ENCODE measurements at places on chromosomes 13 and 19.

DNA sequence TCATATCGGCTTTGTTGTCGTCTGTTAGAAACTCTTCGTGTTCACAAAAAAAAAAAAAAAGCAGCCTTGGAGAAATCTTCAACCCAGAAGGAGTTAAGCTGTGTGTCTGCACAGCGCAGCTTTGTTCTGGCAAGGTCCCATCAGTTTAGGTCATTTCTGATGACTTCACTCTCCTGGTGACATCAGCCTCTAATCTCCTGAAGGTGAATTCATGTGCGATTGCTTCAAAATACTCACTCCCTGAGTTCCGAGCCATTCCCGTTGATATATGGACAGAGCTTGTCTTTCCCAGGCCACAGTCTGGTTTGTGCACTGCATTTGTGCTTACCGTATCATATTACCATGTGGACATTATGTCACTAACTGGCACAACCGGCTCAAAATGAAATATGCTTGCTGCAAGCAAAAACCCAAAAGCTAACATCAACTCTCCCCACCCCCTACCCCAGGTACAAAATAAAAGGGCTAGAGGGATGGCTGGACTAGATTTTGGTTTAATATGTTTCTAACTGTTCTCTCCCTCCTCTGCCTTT lies 342.4 kb downstream of the KCNRG start:
- no peak for DNase-seq

DNA sequence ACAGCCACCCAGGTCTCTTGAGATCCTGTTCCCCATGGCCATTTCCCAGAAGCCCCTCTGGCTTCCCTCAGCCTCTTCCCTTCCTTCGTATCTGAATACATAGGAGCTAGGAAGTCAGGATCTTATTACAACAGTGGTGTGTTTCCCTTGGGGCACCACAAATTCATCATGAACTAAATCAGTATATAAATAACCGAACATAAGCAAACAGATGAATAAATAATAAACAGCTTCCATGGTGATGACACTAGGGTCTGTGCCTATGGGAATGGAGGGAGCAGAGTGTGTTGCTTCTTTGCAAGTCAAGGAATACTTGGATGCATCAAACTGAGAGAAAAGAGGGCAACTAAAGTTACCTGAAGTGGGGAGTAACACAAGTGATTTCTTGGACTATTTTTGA lies 527.6 kb downstream of the LMO7 start:
- no peak for DNase-seq

GRCh38 chr13:19179916-19180315 lies 1.7 kb downstream of the TUBA3C start:
- DNase-seq: no peak

- no peak for DNase-seq
Observed at GRCh38 chr13:20824762-20825476, 51.2 kb upstream of the EEF1AKMT1 start.

GRCh38 chr19:35742121-35742724 lies at the start of gene IGFLR1:
Gene IGFLR1, minus strand, starts transcription at chr19:35742452. Its CDS starts 1,272 bp downstream, at chr19:35741180.
- DNase-seq: no peak

- DNase-seq: no peak
Observed at GRCh38 chr13:87129602-87130300, 541.4 kb upstream of the SLITRK5 start.

DNA sequence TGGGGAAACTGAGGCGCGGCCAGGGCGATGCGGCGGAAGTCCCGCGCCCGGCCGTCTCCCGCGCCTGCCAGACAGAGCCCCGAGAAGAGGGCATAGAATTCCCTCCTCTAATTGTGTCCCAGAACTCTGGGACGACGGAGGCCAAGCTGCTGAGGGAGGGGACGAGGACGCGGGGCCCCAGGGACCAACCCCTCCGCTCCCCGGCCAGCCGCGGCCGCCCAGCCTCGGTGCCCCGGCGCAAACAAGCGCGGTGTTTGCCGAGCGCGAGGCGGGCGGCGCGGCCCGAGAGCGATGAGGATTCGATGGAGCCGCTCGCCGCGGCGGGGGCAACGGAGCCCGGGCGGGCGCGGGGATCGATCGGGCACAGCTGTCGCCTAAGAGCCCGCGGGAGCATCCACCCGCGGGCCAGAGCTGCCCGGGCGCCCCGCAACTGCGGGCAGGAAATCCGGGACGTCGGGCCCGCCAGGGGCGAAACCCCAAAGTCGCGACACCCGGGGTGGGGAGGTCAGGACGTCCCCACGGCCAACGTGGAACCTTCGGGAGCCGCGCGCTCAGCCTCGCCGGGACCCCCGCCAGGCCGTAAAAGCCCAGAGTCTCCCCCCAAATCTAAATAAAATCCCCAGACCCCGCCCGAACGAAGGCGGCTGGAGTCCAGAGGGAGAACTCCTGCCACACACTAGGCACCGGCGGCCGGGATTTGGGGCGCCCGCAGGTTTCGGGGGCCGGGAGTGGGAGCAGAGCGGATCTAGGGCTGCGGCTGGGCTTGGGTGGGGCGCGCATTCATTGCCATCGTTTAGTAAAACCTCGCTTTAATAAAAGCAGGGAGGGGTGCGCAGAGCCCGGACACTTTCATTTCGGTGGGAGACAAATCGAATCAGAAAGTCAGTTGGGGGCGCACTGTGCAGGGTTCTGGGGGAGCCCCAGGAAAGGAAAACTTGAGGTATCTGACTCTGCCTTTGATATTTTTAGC lies 3.6 kb upstream of the ONECUT3 start:
- no peak for DNase-seq

- DNase-seq: no peak
Observed at GRCh38 chr19:799076-799881, 2.0 kb downstream of the PTBP1 start.

DNA sequence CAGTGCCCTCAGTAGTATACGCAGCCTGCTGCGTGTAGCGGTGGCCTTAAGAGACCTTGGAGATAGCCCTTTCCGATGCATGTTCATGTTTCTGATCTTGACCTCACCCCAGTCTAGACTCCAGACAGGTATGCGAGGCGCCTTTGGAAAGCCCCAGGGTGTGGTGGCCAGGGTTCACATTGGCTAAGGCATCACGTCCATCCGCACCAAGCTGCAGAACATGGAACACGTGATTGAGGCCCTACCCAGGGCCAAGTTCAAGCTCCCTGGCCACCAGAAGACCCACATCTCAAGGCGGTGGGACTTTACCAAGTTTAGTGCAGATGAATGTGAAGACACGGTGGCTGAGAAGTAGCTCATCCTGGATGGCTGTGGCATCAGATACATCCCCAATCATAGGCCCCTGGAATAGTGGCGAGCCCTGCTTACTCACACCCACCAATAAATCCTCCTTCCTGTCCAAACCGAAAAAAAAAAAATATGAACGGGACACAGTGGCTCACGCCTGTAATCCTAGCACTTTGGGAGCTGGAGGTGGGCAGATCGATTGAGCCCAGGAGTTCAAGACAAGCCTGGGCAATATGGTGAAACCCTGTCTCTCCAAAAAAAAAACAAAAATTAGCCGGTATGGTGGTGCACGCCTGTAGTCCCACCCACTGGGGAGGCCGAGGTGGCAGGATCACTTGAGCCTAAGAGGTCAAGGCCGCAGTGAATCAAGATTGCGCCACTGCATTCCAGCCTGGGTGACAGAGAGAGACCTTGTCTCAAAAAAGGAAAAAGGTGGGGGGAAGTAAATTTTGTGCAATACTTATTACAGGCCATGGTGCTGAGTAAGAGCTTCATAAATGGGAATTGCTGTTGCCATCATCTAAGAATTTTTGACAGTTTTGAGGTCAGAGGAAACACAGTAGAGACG lies 12.4 kb upstream of the CBLC start:
- DNase-seq: no peak

DNA sequence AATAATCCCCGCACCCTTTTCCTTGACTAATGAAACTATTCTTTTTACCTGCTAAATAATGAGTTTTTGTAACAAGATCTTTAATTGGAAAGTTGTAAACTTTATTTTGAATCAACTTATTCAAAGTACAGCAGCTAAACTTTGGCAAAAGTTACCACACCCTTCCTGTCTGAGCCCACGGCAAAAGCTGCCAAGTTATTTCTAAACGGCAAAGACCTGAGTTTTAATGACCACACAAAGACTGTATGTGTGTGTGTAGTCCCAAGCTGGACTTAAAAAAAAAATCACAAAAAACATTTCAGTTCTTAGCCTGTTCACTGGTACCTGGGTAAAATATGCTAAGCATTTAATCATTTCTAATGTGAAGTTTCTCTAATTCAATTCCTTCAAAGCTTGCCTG lies 60.7 kb downstream of the ZAR1L start:
- no peak for DNase-seq

DNA sequence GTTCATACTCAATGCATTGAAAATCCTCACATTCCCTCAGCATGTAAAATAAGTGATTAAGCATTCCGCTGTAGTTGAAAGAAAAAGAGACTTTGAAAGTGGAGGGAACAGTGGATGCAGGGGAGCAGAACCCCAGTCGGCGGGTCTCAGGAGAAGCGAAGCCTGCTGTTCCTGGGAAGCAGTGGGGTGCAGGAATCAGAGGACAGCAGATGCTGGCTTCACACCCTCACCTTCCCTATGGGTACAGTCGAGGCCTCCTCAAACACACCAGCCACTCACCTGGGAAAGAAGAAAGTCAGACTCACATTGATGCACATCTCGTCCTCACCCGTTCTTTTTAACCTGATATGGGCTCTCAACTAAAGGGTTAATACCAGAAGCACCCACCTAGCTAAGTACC lies 38.2 kb downstream of the COL4A2 start:
- no peak for DNase-seq

- DNase-seq: no peak
Observed at GRCh38 chr19:1206864-1207450, 1.4 kb downstream of the STK11 start.

DNA sequence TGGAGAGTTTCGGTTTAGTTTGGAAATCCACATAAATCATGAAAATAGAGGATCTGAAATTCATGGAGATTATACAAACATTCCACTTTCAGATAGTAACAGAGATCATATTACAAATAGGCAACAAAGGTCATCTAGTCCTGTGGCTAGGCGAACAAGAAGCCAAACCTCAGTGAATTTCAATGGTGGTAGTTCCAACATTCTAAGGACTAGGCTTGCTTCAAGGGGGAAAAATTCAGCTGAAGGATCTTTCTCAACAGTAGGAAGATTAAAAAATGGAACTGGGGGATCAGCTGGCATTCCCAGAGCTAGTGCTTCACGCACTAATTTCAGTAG lies 47.0 kb downstream of the FOXO1 start:
- DNase-seq: no peak

DNA sequence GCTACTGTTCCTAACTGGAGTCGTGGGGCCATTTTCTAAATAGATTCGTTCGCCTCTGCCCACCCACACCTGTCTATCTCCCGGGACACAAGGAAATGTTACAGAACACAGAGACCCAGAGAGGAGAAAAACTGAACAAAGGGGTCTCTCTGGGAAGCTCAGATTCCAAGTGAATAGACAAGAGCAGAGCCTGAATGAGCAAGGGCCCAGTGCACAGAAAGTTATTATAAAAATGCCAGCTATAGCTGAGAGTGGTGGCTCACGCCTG lies 27.2 kb upstream of the FEM1A start:
- no peak for DNase-seq

- no peak for DNase-seq
Observed at GRCh38 chr13:91627952-91628739, 229.7 kb downstream of the GPC5 start.

- no peak for DNase-seq
Observed at GRCh38 chr19:38718747-38719543, 25.3 kb downstream of the CAPN12 start.

- no peak for DNase-seq
Observed at GRCh38 chr13:100646030-100646673, 28.4 kb downstream of the TMTC4 start.

- DNase-seq: no peak
Observed at GRCh38 chr13:80483157-80483556, 142.2 kb upstream of the SPRY2 start.

DNA sequence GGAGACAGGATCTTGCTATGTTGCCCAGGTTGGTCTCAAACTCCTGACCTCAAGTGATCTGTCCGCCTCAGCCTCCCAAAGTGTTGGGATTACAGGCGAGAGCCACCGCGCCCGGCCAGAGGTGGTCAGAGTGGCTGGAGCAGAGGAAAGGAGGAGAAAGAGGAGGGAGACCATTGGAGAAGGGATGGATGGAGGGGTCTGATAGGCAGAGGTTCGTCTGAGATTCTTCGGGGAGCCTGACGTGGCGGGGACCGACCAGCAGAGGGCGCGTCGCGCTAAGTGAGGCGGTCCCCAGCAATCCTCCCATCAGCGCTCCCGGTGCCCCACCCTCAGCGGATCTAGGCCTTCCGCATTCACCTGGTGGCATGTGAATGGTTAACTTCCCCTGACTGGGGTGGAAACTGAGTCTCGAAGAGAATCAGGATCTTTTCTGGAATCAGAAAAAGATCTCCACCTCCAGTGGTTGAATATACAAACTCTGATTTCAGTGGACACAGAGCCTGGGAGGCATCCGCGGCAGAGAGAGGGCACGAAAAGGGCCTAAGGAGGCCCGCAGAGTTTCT lies 8.8 kb downstream of the GTPBP3 start:
- DNase-seq: no peak

- DNase-seq: peak; percentile 12
Observed at GRCh38 chr19:13597640-13598039, 91.4 kb upstream of the CACNA1A start.

DNA sequence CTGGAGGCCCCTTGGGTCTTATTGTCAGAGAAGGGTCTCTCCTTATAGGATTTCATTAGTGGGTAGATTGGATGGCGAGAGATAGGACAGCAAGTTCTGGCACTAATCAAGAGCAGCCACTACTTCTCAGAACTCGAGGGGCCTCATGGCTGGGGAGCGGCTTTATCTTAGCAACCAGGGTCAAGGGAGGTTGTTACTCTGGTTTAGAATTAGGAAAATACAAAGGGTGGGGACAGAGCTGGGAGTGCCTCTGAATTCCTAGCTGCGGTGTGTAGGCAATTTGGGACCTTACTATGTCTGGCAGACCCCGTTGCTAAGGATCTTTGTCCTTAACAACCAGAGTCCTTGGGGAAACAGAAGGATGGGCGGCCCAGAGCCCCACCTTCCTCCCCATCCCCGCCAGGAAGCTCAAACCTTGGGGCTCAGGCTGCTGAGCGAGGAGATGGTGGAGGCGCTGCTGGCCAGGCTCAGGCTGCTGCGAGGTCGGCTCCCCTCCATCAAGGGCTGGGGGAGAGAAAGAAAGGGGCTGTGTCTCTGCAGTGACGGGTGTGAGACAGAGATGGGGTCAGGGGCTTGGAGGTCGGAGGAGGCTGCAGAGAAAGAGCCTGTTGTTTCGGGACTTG lies 1.2 kb downstream of the PLEKHA4 start:
- DNase-seq: no peak

DNA sequence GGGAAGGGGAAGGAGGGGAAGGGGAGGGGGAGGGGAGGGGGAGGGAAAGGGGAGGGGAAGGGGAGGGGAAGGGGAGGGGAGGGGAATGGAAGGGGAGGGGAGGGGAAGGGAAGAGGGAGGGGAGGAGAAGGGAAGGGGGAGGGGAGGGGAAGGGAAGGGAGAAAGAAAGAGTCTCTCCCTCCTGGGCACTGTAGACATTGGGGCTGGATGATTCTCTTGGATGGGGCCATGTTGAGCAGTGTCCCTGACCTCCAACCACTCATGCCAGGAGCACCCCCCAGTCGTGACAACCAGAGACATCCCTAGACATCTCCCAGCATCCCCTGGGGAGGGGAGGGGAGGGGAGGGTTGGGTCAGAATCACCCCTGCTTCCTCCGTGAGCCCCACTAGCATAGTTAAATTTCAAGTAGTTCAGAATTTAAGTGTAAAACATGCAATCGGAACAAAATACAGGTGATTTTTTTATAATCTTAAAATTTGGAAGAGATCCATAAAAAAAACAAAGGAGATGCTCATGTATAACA lies 64.0 kb downstream of the GNG7 start:
- DNase-seq: no peak

Data from CMK (cell line).